ENCODE measurements at places on chromosomes 7 and 10. TPM values are rescaled to one million over a fixed set of nuclear protein-coding genes. Genes with fewer than 3 reads are reported as not detected.
A peak's percentile ranks its signal among the peaks of the same experiment; 100 is the strongest.

DNA sequence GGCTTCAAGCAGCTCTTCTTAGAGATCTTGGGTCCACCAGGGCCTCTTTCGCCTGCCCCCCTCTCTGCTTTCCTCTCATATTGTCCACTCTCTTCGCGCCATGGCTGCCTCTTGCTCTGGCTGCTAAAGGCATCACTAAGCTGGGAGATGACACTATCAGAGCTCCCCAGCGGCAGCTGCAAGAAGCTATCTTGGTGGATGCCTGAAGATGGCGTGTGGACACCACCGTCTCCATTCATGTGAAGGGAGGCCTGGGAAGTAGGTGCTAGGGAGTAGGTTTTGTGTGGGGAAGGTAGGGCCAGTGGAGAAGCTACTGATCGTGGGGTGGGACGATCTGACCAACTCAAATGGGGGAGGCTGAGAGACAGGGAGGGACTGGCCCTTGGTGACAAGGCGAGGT, 45.9 kb upstream of the PDLIM1 start:
- H3K27ac ChIP-seq = no peak overlapping the region
- no peaks in the 10 kb centered on the region for H3K36me3 ChIP-seq
- H3K4me1 ChIP-seq = peaks cover 33% of the 10 kb centered on the region
- no peak for DNase-seq
- no peak overlapping the region for H3K4me3 ChIP-seq

DNA sequence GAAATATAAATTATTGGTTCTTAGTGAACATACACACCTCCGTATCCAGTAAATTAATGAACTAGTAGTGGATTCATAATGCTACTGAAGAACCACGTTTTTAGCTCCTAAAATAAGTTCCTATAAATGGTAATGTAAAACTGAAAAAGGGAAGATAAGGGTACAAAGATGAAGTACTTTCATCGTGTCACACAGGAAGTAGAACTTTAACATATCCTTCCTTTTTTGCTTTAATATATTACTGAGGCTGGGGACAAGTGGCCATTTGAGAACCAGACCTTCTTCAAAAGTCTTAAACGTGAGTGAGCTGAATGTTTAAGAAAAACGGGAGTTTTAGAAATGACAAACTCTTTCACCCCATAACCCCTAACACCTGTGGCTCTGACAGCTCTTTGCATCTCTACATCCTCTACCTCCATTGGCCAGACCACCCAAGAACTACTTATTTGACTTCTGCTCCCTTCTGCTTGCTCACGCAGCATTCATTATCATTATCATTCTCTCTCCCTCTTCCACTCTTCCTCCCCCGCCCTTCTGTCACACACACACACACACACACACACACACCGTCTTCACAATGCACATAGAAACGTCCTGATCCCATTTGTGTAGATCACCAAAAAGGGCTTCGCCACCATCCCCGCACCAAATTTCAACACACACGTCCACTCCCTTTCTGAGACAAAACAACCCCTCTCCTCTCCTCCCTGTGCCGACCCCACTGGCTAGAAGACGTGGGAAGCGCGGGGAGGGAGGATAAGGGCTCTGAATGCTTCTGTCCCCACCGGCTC, 677 bp downstream of the SKAP2 start:
- no peak overlapping the region for H3K27ac ChIP-seq
- H3K36me3 ChIP-seq = no peaks in the 10 kb centered on the region
- no peak for DNase-seq
- H3K4me3 ChIP-seq = peak overlapping the region; percentile 56
- peaks cover 10% of the 10 kb centered on the region for H3K4me1 ChIP-seq

Gene GNB2
- total RNA-seq = 70.6 TPM

- no peak for DNase-seq
- no peaks in the 10 kb centered on the region for H3K27me3 ChIP-seq
- no peaks in the 10 kb centered on the region for H3K36me3 ChIP-seq
- peaks cover 25% of the 10 kb centered on the region for H3K4me1 ChIP-seq
These were observed 152.6 kb downstream of the PKD1L1 start for GRCh38 chr7:47795631-47796030.

Gene ZNF398
- 5.6 TPM for total RNA-seq

Gene ZNF92
- 12.8 TPM for total RNA-seq

Gene EPHB6
- total RNA-seq = 0.82 TPM

DNA sequence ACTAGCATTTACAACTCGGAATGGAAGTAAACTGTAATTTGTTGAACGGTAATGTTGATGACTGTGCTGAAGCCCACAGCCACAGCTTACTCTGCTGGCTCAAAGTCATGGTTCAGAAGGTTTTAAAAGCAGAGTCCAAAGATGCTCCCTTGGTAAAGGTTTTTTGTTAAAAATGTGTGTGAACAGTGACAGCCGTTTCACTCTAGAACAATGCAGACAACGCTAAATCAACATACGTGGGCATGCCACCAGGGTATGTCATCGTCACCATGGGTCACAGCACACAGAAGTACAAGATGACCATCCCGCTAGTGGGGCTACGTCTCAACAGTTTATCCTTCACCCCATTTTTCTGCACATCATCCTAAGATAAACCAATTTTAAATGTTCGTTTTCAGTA, 106.5 kb upstream of the LANCL2 start:
- no peak overlapping the region for H3K27ac ChIP-seq
- no peaks in the 10 kb centered on the region for H3K27me3 ChIP-seq
- H3K4me1 ChIP-seq = peaks cover 18% of the 10 kb centered on the region
- no peak overlapping the region for H3K4me3 ChIP-seq
- no peak for DNase-seq

- no peak for DNase-seq
- H3K36me3 ChIP-seq = no peaks in the 10 kb centered on the region
- H3K4me1 ChIP-seq = peaks cover 18% of the 10 kb centered on the region
- no peaks in the 10 kb centered on the region for H3K27me3 ChIP-seq
- H3K4me3 ChIP-seq = no peak overlapping the region
These were observed 6.8 kb upstream of the MYOZ1 start for GRCh38 chr10:73647875-73648651.

GRCh38 chr10:104429846-104430245, 76.2 kb downstream of the CFAP58 start:
- no peak overlapping the region for H3K27ac ChIP-seq
- peaks cover 6% of the 10 kb centered on the region for H3K27me3 ChIP-seq

DNA sequence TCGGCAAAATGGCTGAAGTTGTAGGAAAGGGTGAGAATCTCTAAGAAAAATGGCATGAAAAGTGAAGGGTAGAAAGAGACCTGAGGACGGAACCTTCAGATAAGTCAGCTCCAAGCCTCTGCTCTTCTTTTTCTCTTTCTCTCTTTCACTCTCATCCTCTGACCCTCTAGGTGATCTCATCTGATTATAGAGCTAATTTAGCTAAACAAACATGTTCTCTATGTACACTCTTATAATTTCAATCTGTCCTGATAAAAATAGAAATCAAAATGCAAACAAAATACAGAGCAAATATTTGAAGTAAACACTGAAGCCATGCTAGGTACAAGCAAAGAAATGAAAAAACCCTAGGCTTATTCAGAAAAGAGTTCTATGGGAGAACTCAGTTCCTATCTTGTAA, 14.4 kb upstream of the CUBN start:
- H3K4me3 ChIP-seq = no peak overlapping the region
- H3K27ac ChIP-seq = no peak overlapping the region
- DNase-seq = no peak
- H3K36me3 ChIP-seq = no peaks in the 10 kb centered on the region

Gene SEMA3E
- 0.18 TPM for total RNA-seq

GRCh38 chr10:98720551-98720950, 273.8 kb upstream of the HPS1 start:
- no peaks in the 10 kb centered on the region for H3K36me3 ChIP-seq
- H3K27me3 ChIP-seq = no peaks in the 10 kb centered on the region
- no peak for DNase-seq
- H3K4me1 ChIP-seq = no peaks in the 10 kb centered on the region
- no peak overlapping the region for H3K4me3 ChIP-seq
- no peak overlapping the region for H3K27ac ChIP-seq

Gene ZNF138
- 6.9 TPM for total RNA-seq

DNA sequence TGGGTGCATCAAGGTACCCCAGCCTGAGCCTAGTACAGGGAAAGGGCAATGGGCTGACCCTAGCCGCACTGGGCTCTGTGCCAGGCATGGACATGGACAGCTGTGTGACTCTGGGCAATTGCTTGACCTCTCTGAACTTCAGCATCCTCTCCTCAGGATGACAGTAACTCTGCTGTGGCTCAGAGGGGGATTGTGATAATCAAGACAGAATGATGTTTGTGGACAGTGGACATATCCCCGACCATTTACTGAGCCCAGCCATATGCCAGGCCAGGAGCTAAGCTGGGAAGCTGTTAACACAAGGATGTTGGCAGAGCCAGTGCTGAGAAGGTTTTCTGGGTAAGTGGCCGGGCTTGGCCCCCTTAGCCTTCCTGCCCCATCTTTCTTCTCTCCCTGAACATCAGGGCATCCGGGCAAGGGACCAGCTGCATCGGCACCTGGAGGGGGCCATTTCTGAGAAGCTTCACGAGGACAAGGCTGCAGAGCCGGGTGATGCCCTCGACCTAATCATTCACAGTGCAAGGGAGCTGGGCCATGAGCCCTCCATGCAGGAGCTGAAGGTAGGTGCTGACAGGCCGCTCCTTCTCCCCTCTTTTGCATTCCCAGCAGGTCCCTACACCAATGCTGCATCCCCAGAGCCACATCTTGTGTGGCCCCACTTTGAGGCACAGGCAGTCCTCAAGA, 3.5 kb downstream of the CYP26C1 start:
- no peak overlapping the region for H3K4me3 ChIP-seq
- peaks cover 31% of the 10 kb centered on the region for H3K4me1 ChIP-seq
- peaks cover 28% of the 10 kb centered on the region for H3K27me3 ChIP-seq
- H3K36me3 ChIP-seq = peaks cover 6% of the 10 kb centered on the region
- H3K27ac ChIP-seq = no peak overlapping the region

DNA sequence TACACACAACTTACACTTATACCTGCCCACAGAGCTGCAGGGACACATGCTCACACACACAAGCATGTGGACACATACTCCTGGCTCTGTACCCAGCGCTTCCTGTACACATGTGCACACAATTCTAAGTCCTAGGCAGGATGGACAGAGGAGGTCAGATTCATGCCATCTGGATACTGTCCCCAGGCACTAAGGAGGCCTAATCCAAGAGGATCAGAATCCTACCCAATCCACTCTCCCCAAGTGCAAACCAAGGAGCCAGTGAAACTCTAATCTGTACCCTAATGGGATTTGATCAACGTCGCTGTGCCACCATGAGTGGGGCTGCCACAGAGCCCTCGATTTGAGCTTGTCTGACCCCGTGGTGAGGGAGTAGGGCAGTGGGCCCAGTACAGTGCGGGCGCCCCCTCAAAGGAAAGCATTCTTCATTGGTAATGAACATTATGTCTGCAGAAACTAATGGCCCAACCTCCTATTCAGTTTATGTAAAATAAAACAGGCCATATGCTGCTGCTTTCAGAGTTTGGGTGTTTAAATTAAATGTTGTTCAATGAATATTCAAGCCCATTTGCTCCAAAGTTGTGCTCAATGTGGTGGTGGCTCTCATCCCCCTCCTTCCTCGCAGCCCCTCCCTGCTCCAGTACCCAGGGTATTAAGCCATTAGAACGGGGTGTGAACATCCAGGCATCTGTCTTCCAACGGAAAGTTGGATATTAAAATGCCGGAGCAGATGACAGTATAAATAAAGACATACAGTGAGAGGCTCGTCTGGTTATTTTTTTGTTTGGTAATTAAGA, 26.4 kb downstream of the RPS24 start:
- DNase-seq = no peak
- H3K27ac ChIP-seq = no peak overlapping the region
- H3K36me3 ChIP-seq = no peaks in the 10 kb centered on the region
- H3K27me3 ChIP-seq = no peaks in the 10 kb centered on the region
- no peaks in the 10 kb centered on the region for H3K4me1 ChIP-seq

DNA sequence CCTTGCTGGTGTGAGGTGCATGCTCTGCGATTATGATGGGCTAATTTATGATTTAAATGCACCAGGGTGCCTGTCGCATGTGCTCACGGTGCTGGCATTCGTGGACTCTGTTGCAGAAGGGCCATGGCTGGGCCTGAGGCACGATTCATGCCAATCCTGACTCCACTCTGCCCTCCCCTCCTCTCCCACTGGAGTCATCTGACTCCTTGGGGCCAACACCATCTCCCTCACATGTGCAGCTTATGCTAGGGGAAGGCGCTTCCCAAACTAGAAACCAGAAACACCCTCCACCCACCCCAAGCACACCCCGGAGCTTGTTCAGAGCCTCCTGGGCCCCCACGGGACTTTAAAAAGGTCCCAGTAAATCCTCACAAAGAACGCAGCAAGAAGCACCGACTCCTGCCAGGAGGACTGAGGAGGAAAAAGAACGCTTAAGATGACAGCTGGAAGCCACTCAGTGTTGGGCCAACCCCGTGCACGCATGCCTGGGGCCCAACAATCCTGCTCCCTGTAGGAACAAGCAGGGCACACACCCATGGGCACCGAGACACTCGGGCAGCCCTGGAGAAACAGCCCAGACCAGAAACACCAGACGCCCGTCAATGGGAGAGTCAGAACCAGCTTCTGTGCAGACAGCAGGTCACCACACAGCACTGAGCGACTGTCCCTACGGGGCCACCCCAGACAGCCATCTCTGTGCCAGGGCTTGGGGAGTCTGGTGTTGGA, 14.1 kb downstream of the BRI3 start:
- no peak overlapping the region for H3K4me3 ChIP-seq
- DNase-seq = no peak
- peaks cover 52% of the 10 kb centered on the region for H3K36me3 ChIP-seq
- H3K27ac ChIP-seq = no peak overlapping the region
- H3K4me1 ChIP-seq = no peaks in the 10 kb centered on the region
- H3K27me3 ChIP-seq = no peaks in the 10 kb centered on the region

Gene MPP7
- total RNA-seq = 1.6 TPM

Gene CDHR3
- 0.26 TPM for total RNA-seq

Gene CALHM1
- not detected for total RNA-seq

Gene LIPM
- not detected for total RNA-seq

Gene MYH16
- total RNA-seq = not detected

Gene GIMAP8
- not detected for total RNA-seq

Gene ACTL6B
- not detected for total RNA-seq

Gene LRRC4
- 0.34 TPM for total RNA-seq

Gene LOXL4
- total RNA-seq = 0.55 TPM
